ENCODE measurements at places on chromosomes 11 and 22.
A peak's percentile ranks its signal among the peaks of the same experiment; 100 is the strongest.

GRCh38 chr22:29108137-29108536, 35.3 kb downstream of the KREMEN1 start:
- no peak for DNase-seq

DNA sequence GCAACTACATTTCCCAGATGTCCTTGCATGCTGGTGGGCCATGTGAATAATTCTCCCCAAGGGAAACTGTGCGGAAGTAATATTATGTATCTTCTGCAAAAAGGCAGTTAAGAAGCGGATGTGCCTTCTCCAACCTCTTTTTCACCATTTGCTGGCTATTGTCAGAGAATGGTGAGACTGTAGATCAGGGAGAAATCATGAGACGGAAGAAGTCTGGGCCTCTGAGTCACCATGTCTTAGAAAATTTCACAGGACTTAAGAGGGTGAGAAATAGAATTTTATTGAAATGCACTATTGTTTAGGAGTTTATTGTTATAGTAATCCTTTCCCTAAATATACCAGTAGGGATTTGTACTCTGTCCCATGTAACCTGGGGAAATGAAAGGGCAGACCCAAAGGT, 298.7 kb upstream of the ZC3H12C start:
- no peak for DNase-seq

DNA sequence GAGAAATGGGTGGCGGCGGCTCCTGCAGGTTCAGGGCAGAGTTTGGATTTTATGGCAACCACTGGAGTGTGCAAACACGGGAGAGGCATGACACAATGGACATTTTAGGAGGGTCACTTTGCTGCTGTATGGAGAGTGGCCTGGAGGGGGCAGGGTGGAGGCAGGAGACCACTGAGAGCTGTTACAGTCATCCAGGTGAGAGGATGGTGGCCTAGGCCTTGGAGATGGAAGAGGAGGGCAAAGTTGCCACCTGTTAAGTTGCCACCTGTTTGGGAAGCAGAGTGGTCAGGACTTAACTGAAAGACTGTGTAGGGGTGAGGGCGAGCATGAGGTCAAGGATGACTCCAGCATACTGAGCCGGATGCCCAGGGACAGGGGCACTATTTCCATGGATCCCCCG, 2.3 kb upstream of the RAD9A start:
- DNase-seq, result peak; percentile 24

- no peak for DNase-seq
Observed at GRCh38 chr11:32379719-32380118, 55.6 kb downstream of the WT1 start.

DNA sequence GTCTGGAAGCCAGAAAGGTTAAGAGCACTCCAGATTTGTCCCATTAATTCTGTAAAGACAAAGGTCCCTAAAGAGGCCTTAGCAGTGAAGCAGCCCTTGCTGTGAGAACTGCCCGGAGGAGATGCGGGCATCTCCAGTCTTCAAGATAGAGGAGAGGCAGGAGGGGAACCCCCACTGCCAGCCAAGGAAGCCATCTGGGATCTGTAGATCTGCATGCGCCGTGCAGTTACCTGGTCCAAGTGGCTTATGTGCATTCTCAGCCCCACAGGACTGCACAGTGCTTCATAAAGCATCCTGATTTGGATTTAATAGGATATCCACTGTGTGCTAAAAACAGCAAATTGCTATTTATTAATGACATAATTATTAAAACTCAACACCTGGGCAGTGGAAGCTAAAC, 834.6 kb downstream of the NTM start:
- no peak for DNase-seq

GRCh38 chr11:119432484-119433357, 9.7 kb upstream of the THY1 start:
- DNase-seq, result no peak

GRCh38 chr11:10407055-10407454, 48.0 kb upstream of the AMPD3 start:
- DNase-seq, result peak; percentile 17

- no peak for DNase-seq
Observed at GRCh38 chr11:2319791-2320472, 18.1 kb downstream of the TSPAN32 start.

DNA sequence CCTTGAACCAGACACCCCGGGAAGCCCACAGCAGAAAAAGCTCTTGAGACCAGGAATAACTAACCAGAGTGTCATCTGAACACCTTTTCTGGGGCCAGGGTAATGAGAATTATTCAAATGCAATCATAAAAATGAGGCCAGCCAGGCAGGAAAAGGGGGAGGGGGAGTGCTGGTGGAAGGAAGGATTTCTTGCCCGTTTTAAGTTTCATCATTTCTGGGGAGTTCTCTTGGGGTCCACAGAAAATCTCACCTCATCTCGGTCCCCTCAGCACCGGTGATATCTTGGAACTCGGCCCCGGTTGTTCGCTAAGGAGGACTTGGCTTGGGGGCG, 495 bp upstream of the PKNOX2 start:
- no peak for DNase-seq

DNA sequence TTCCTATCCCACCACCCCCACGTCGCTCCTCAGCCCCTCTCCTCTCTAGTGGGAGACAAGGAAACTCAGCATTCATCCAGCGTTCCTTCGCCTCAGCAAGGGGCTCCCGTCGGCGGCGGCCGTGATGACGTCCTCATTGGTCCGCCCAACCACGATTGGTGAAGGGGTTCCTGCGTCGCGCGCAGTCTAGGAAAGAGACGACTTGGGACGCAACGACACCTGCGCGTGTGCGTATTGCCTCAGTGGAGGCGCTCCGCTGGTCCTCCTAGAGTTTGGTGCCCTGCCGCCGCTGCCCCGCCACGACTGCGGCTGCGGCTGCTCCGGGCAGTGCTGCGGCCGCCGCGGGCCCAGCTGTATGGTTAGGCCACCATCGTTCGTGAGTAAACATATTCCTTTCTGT, 56.6 kb downstream of the CCDC81 start:
- DNase-seq, result no peak

GRCh38 chr11:32433914-32434355, 1.4 kb downstream of the WT1 start:
- no peak for DNase-seq

DNA sequence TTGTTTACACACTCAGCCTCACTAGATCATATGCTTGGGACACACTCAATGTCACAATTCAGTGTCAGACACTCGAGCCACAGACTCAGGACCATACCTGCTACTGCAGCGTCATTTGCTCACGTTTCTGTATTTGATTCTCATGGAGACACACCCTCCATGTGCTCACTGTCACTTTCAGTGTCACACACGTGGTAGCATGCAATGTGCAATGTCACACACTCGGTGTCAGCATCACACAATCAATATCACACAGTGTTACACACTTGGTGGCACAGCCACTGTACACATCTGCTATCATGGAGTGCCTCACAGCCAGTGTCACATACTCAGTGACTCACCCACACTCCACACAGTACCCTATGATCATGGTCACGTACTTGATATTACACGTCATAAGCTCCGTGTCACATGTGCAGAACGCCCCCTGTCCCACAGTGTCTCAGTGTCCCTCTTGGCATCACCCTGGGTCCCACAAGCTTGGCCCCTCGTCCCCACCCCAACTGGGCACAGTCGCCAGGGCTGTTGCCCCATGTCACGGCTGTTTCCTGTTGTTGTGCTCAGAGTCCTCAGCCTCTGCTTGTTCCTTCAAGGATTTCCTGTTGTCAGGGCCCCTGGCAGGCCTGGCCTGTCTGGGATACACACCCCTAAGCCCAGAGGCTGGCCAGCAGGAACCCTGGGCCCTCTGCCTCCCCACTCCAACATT, 49.6 kb downstream of the PDE2A start:
- DNase-seq, result no peak

DNA sequence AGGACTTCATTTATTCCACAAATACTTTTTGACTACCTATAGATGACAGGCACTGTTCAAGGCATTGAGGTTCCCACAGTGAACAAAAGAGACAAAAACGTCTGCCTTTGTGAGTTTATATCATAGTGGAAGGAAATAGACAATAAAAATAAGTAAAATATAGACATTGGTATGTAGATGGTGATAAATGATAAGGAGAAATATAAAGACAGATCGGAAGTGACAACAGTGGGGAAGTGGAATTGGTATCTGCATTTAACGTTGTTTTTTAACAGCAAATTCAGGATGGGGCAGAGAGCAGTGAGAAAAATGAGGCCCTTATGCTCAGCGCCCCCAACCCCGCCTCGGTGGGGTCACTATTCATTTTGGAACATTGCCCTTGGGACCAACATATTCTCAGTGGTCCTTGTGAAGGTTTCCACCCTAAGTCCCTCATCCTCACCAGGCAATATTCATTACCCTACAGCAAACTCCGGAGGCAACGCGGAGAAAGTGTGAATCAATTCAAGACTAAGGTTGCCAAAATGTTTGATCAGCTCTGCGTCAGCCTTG, 627 bp upstream of the PEX26 start:
- no peak for DNase-seq

GRCh38 chr11:63760487-63761079, 8.0 kb downstream of the ZFTA start:
- DNase-seq, result no peak

- no peak for DNase-seq
Observed at GRCh38 chr11:120830085-120830620, 193.7 kb upstream of the TBCEL start.

- DNase-seq, result no peak
Observed at GRCh38 chr22:32958001-32958400, 100.2 kb downstream of the SYN3 start.

- no peak for DNase-seq
Observed at GRCh38 chr11:45031912-45032519, 81.3 kb upstream of the TP53I11 start.

DNA sequence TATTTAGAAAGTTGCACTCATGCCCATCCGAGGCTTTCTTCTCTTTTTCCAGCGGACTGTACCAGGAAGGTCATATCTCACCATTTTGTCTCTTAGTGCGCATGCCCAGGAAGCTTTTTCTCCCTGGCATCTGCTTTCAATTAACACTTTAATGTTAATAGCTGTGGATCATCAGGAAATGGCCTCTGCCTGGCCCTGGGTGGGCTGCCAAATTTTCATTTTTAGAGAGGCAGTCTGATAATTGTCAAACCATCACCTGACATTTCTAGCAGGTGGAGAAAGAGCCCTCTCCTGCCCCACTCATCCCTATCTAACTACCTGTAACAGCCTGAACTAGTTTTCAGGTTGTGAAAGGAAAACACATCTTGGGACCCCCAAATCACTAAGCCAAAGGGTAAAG, 257.4 kb upstream of the LRRC4C start:
- no peak for DNase-seq

DNA sequence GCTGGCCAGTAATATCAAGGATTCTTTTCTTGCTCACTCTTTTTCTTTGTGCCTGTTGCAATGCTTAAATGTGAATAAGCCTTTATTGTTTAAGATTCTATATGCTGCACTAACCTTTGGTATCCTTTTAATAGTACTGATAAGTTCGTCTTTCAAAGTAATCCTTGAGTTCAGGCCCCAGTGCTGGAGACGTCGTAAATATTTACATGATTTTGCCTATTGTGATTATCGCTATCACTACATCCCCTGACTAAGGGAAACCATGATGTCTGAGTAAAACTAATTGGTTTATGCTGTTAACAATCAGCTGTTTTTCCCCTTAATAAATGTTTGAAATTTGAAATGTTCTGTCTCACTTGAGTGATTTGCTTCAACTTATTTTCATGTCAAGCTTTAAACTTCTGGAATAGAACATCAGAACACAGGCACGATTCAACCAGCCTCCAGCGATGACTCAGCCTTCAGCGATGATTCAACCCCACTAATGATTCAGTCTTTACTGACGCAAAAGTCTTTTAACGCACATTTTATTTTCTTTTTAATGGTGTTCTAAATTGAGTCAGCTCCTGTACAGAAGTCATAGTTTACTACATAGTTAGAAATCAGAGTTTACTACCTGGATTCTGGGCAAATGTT, 3.9 kb downstream of the HTATIP2 start:
- no peak for DNase-seq

GRCh38 chr22:23217171-23218052, 37.1 kb downstream of the BCR start:
- no peak for DNase-seq

DNA sequence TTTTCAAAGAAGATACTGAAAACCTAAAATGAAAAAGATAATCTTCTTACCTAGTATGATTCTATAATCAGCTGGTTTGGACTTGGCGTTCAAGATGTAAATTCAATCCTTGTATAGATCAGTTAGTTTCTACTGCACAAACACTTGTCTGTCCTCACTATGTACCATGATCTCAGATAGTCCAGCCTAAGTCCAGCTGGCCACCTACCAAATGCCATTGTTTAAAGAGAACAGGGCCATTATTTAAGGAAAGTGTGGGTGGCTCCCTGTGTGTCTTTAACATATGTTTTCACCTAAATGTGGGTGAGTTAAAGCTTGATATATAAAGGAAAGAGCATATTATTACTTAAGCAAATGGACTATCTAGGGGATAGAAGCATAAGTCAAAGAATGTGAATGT, 38.6 kb downstream of the BLID start:
- no peak for DNase-seq

DNA sequence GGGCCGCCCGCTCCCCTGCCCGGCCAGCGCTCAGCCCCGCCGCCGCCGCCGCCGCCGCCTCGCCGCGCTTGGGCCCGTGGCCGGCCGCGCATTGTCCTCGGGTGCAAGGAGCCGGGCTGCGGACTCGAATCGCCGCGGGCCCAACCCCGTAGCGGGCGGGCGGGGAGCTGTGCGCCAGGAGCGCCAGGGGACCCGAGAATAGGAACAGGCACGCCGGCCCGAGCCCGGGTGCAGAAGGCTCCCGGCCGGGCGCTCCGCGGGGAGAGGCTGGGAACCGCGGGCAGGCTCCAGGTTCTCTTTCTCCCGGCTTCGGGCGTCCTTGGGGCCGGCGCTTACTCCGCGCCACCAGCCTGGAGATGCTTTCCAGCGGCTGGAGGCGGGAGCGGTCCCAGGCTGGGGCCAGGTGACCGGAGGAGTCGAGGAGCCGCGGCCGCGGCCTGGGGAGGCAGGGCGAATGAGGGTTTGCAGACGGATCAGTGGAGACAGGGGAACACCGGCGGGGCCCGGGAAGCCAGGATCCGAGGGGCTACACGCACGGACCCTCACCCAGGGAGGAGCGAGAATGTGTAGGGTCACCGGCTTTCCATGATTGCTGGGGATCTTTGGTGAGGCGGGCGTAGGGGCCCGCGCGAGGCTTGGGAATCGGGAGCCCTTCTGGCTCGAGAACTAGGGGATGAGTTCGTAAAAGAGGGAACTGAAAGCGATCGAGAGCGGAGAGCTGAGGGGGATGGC, 726 bp downstream of the PKNOX2 start:
- no peak for DNase-seq

GRCh38 chr22:35921777-35922176, 106.8 kb downstream of the RBFOX2 start:
- peak; percentile 26 for DNase-seq

GRCh38 chr11:29173660-29174062, 843.2 kb downstream of the KCNA4 start:
- DNase-seq, result no peak

DNA sequence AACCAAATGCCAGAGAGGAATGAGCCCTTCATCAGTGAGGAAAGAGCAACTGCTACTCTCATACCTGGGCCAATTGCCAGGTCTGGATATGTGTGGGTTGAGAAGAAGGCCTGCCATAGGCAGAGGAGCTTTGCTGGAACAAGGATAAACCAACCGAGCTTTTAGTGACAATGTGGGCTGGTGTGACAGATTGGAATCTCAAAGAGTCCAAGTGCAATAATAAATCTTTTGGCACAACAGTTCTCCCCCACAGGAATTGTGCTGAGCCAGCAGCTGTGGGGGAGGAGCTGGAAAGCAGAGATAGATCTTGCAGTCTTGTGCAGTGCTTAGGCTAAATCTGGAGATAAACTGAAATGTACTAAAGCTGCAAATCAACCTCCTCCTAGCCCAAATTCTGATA, 79.4 kb upstream of the ISX start:
- DNase-seq, result no peak

Data from NCI-H2029 treated with DMSO at 0.1 percent for 48 hours (cell line).